ENCODE measurements at places on chromosomes 2 and 18. TPM values are rescaled to one million over a fixed set of nuclear protein-coding genes. Genes with fewer than 3 reads are reported as not detected.

Gene ASPRV1
- total RNA-seq: 1.1 TPM

- no peak overlapping the region for H3K27ac ChIP-seq
- no peaks in the 10 kb centered on the region for H3K27me3 ChIP-seq
- H3K4me3 ChIP-seq: no peak overlapping the region
- no peaks in the 10 kb centered on the region for H3K4me1 ChIP-seq
Observed at GRCh38 chr2:197677483-197677882, 2.1 kb upstream of the RFTN2 start.

DNA sequence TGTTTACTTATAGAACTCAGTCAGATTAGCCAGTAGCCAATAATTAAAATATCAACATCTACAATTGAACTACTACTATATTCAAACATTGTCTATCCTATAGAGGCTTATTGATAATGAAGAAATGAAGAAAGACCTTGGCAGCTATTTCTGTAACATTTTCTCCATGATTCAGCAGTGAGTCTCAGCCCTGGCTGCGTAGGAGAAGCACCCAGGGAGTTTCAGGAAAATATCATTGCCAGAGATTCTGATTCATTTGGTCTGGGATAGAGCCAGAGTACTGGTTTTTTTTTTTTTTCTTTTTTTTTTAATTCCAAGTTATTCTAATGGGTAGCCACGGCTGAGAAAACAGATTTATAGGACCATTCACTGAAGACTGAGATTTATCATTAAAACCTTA, 404.8 kb downstream of the TXNL1 start:
- H3K36me3 ChIP-seq: no peaks in the 10 kb centered on the region
- H3K27ac ChIP-seq: peak overlapping the region; percentile 38
- H3K4me1 ChIP-seq: peaks cover 5% of the 10 kb centered on the region
- H3K4me3 ChIP-seq: no peak overlapping the region

- no peak for DNase-seq
- H3K4me1 ChIP-seq: peaks cover 18% of the 10 kb centered on the region
- no peaks in the 10 kb centered on the region for H3K36me3 ChIP-seq
- no peaks in the 10 kb centered on the region for H3K27me3 ChIP-seq
- H3K27ac ChIP-seq: peak overlapping the region; percentile 60
Observed at GRCh38 chr2:177352441-177353186, 40.0 kb upstream of the AGPS start.

Gene COLEC11
- 8.2 TPM for total RNA-seq

DNA sequence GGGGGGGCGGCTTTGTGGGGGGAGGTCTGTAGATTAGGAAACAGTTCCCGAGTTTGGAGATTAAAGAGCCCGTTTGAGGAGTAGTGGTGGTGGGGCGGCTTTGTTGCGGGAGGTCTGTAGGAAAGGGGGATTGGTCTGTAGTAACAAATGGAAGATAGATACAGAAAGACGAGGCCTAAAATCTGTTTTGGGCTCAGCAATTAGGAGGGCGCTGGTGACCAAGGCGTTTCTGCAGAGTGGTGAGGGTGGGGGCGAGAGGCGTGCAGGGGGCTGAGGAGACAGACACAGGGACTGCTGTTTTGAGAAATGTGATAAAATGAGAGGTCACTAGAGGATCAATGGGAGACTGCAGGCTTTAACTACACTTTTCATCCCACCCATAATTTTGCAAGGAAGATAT, 1.6 kb upstream of the ADNP2 start:
- H3K27ac ChIP-seq: peak overlapping the region; percentile 94
- H3K36me3 ChIP-seq: no peaks in the 10 kb centered on the region
- no peak overlapping the region for H3K4me3 ChIP-seq
- no peaks in the 10 kb centered on the region for H3K27me3 ChIP-seq
- peaks cover 33% of the 10 kb centered on the region for H3K4me1 ChIP-seq

Gene SERPINB2
- not detected for total RNA-seq

DNA sequence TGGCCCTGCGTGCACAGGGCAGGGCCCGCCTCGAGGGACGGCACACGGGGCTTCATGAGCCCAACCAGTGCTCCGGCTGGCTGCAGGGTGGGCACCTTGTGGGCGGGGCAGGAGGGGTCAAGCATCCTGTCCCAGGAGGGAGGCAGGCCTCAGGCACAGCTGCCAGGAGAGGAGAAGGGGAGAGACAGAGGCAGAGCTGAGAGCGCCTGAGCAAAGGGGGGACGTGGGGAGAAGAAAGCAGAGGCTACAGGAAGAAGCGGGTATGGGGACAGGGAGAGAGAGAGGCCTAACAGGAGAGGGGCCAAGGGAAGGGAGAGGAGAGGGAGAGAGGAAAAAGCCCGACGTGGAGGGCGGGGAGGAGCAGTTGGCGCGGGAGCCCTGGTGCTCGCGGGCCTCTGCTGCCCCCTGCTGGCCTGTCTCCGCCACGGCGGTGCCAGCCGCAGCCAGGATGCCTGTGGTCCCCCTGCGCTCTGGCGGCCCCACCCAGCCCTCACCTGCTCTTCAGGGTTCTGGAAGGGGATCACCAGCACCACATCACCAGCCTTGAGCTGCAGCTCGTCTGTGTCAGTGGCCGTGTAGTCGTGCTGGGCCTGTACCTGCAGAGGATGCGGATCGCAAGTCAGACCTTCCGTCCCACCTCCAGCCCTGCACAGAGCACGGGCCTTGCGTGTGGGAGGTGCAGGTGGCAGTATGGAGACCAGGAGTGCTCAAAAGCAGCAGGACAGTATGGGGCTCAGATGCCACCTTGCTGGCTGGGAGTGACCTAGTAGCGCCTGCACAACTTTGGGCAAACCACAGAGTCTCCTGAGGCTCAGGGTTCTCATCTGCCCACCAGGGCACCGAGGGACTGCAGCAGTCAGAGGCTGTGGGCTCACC, 56.8 kb downstream of the BIN1 start:
- no peak overlapping the region for H3K27ac ChIP-seq
- no peaks in the 10 kb centered on the region for H3K36me3 ChIP-seq

Gene FNDC4
- 6.6 TPM for total RNA-seq

DNA sequence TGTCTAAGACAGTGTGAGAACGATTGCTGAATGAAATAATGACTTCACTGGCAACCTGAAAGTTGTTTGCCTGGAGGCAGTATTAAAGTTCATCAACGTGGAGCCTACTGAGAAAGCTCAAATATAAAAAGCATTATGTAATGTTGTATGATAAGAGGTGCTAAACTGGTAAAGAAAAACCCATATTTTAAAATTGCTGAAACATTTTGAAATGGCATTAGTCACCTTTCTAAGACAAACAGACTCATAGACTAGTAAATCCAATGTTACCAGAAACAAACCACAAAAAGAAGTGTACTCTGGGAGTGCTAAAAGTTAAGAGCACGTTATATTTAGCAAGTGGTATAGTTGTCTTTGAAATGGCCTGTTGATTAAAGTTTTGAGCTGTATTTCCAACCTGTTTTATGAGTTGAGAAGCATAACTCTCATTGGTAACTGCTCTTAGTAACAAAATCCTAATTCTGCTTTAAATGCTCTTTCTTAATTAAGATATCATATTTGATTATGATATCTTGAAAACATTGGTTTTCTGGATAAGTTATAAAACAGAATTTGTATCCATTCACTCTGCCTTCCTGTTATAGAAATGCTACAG, 62.7 kb downstream of the CYP1B1 start:
- H3K27me3 ChIP-seq: no peaks in the 10 kb centered on the region
- H3K27ac ChIP-seq: no peak overlapping the region
- no peak overlapping the region for H3K4me3 ChIP-seq
- H3K4me1 ChIP-seq: peaks cover 24% of the 10 kb centered on the region
- no peak for DNase-seq

DNA sequence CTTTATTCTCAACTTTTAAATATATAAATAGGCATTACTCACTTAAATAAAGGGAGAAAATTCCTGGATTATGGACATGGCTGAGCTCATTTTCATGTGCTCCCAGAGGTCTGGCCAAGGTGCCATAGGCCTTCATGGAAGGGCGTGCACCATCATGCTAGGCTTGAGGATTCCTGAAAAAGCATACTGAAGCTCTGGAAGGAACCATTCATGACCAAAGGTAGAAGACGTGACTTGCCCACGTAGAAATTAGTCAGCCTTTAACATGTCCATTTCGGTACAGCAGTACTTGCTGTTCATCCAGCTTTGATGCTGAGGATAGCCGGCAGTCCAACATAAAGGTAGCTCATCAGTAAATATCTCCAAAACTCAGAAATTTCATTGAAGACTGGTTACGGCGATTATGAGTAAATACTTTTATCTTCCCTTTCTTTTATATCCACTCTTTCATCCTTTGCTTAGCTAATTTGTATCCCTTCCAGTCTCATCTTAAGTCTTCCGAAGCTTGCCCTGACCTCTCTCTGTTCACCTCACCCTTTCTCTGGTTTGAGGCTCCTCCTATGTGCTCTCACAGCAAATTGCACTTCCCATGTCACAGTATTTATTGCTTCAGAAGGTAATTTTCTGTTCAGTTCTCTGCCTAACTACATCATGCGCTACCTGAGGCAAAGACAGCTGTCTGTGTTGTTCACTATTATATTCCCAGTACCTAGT, 32.3 kb upstream of the ASNSD1 start:
- no peaks in the 10 kb centered on the region for H3K4me1 ChIP-seq
- DNase-seq: no peak
- no peak overlapping the region for H3K4me3 ChIP-seq
- H3K27ac ChIP-seq: peak overlapping the region; percentile 11
- H3K36me3 ChIP-seq: no peaks in the 10 kb centered on the region

Gene C2orf81
- total RNA-seq: not detected

DNA sequence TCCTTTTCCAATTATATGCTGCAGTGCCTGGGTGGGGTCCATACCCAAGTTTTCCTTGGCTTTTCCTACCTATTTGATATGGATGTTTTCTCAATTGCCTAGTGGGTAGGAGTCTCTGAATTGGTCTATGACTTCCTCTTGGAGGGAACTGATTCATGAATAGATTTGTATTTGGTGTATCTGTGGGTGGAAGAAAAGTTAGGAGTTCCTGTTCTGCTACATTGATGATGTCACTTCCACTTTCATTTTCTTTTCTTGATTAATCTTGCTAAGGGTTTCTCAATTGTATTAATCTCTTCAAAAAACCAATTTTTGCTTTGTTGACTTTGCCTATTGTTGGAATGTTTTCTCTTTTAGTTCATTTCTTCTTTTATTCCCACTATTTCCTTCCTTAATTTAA, 37.4 kb upstream of the SLC9A2 start:
- H3K4me1 ChIP-seq: no peaks in the 10 kb centered on the region
- no peak overlapping the region for H3K4me3 ChIP-seq
- DNase-seq: no peak
- H3K27me3 ChIP-seq: no peaks in the 10 kb centered on the region

DNA sequence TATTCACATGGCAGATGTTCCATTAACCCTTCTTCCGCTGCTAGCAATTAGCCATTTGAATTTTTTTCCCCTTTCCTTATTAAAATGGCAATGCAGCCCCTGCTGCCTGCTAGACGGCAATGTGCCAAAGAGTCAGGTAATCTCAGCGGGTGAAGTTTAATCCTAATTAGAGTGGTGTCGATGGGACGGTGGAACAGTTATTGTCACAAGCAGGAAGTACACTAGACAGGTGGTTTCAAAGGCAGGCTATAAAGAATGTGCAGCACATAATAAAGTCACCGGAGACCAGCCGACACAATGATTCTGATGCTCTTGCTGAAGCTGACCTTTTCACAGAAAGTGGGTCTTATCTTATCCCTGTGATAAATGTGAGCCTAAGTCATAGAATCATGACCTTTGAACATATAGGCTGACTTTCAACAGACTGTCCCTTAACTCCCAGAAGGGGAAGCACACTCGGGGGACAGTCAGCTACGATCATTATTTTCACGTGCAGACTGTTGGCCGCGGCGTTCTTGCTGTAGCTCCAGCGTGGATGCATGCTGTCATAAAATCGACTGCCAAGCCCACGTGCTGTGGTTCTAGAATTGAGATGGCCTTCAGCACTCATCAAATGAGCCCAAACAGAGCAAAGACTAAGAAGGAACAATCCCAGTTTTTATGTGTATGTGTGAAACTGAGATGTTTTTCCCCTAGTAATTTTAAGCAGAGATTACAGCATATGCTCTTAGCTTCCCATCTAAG, 926.2 kb upstream of the SOX11 start:
- H3K27ac ChIP-seq: no peak overlapping the region
- DNase-seq: no peak
- H3K36me3 ChIP-seq: no peaks in the 10 kb centered on the region
- no peaks in the 10 kb centered on the region for H3K27me3 ChIP-seq
- no peak overlapping the region for H3K4me3 ChIP-seq
- no peaks in the 10 kb centered on the region for H3K4me1 ChIP-seq

DNA sequence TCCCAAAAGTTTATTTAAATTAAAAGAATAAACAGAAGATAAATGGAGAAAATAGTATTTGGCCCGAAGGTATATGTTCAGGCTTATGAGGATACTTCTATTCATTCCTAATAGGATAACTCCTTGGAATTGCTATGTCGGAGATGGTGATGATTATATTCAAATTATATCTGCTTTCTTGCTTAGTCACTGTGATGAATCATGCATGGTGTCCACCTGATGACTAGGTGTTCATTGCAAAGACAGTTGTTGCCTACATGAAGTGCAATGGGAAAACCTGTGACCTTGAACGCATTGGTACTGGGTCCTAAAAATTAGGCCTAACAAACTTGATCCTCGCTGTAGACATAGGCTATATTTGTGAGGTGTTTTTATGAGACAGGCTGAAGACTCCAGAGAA, 617.3 kb upstream of the ZEB2 start:
- H3K27ac ChIP-seq: no peak overlapping the region
- no peak for DNase-seq
- H3K4me1 ChIP-seq: no peaks in the 10 kb centered on the region
- H3K27me3 ChIP-seq: no peaks in the 10 kb centered on the region
- no peaks in the 10 kb centered on the region for H3K36me3 ChIP-seq

Gene GKN2
- not detected for total RNA-seq

- no peaks in the 10 kb centered on the region for H3K27me3 ChIP-seq
Observed at GRCh38 chr2:189437926-189438325, 3.3 kb upstream of the WDR75 start.

DNA sequence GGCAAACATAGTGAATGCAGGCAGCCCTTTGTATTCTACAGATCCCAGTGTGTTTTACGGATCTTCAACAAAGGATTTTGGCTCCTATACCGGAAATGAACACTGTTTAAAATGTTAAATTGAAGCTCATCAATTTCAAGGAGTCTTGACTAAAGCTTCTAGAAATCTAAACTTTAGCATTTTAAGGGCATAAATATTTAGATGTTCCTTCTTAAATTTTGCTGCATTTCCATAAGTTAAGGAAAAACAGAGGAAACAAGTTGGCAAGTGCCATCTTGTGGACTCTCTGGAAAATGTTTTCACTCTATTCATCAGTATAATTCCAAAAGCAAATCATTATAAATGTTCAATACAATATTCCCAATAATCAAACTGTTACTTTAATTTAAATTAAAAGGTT, 19.6 kb downstream of the CHN1 start:
- peaks cover 4% of the 10 kb centered on the region for H3K4me1 ChIP-seq
- H3K27me3 ChIP-seq: no peaks in the 10 kb centered on the region
- no peak overlapping the region for H3K27ac ChIP-seq
- DNase-seq: no peak

DNA sequence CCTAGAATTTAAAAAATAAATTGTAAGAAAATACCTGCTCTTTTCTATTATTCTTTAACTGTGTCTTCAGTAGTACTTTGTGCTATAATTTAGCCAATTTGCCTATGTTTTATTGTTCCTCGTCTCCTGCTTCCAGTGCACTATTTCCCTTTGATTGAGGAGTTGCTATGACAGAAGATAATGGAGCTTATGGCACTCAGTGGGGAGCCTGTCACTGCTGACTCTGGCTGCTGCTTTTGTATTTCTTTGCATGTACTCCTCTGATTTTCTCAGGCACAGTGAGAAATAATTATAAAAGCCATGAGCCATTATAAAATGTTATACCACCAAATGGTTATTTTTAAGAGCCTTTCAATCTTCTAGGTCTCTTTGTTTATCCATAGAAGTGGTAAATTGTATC, 1310.8 kb upstream of the SLC39A10 start:
- no peak for DNase-seq
- no peaks in the 10 kb centered on the region for H3K4me1 ChIP-seq
- H3K4me3 ChIP-seq: no peak overlapping the region
- H3K36me3 ChIP-seq: no peaks in the 10 kb centered on the region
- H3K27ac ChIP-seq: no peak overlapping the region
